ENCODE measurements at places on chromosomes 7 and 10. TPM values are rescaled to one million over a fixed set of nuclear protein-coding genes. Genes with fewer than 3 reads are reported as not detected.

Gene SGCE
- 70.4 TPM for total RNA-seq

DNA sequence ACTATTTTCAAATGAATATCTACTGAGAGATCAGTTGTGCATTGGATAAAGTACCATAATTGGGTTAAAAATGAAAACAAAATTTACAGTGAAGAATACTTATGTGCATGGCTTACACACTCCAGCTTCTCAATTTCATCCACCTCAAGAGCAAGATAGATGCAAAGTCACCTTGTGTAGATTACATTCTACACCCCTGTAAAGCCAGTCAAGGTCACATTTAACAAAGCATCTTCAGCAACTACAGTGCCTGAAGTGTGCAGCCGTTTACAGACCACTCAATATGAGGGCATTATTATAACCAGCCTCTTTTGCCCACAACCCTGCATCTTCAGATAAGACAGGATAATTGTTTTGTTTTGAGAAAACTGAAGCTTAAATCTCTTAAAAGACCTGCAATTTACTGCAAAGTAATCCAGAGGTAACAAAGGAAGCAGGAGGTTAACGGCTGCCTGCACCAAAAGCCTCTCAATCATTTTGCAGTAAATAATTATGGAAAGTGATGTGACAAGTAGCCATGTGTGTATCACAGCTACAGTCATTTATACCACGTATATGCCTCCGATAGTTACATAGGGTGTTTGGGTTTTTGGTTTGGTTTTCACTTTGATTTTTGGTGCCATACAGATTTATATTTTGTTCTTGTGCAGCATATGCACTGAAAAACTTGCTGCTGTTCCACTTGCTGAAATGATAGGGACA, 4.9 kb downstream of the PURB start:
- peak overlapping the region; percentile 86 for H3K4me3 ChIP-seq
- H3K27ac ChIP-seq = peak overlapping the region; percentile 87
- DNase-seq = no peak
- H3K36me3 ChIP-seq = no peaks in the 10 kb centered on the region

Gene SLC16A9
- total RNA-seq = not detected

- no peak for DNase-seq
- no peaks in the 10 kb centered on the region for H3K27me3 ChIP-seq
- H3K4me1 ChIP-seq = peaks cover 16% of the 10 kb centered on the region
- no peak overlapping the region for H3K4me3 ChIP-seq
Measured at GRCh38 chr7:41861642-41862041, 158.8 kb upstream of the INHBA start.

DNA sequence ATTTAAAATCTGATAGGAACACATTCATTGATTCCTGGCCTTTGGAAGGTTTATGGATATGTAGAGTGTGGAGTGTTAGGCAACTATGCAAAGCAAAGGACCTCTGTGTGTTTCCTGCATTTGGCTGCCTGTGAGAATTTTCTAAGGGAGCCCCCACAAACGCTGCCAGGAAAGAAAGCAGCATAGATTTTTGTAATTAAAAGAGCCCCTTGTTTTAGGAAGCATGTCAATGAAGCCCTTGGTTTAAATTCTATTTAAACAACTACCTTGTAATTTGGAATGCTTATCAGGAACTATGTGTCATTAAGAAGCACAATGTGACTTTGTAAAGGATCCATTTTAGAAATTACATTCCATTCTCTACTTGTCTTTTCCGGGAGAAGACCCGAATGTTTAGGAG, 742.5 kb downstream of the NXPH1 start:
- no peaks in the 10 kb centered on the region for H3K36me3 ChIP-seq
- H3K27me3 ChIP-seq = no peaks in the 10 kb centered on the region
- no peak overlapping the region for H3K27ac ChIP-seq
- no peak for DNase-seq
- H3K4me1 ChIP-seq = no peaks in the 10 kb centered on the region
- H3K4me3 ChIP-seq = no peak overlapping the region

Gene GPR158
- 0.13 TPM for total RNA-seq

Gene OR6V1
- not detected for total RNA-seq

GRCh38 chr7:74202841-74203556, 6.8 kb upstream of the LAT2 start:
- H3K36me3 ChIP-seq = 0 out of 2 replicates have a peak, but pooled peaks cover 7% of the 10 kb centered on the region
- H3K27ac ChIP-seq = no peak overlapping the region
- peak; percentile 82 for DNase-seq
- H3K4me3 ChIP-seq = no peak overlapping the region
- H3K27me3 ChIP-seq = no peaks in the 10 kb centered on the region
- H3K4me1 ChIP-seq = no peaks in the 10 kb centered on the region

Gene CYP17A1
- total RNA-seq = not detected

Gene TMEM236
- total RNA-seq = 0.11 TPM

Gene OR2A1
- total RNA-seq = 0.13 TPM

DNA sequence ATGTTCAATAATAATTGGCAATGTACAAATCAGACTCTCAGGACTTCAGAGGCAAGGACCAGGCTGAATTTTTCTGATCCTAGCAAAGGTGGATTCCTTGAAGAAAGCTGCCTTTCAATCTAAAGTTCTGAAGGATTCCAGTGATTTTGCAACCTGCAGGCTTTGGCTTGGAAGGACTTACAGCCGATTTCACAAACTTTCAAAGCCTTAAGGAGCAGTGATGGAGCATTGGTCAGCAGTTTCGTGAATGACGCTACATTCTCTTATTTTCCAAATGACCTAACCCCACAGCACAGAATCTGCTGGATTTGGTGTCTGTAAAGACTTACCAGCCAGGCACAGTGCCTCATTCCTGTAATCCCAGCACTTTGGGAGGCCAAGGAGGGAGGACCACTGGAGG, 167.5 kb downstream of the ARHGAP12 start:
- no peaks in the 10 kb centered on the region for H3K27me3 ChIP-seq
- DNase-seq = peak; percentile 83
- H3K4me1 ChIP-seq = peaks cover 37% of the 10 kb centered on the region
- no peak overlapping the region for H3K4me3 ChIP-seq

Data from GM23248 (cell line).